BJ (cell line): ENCODE measurements at places on chromosomes 3 and 15. TPM values are rescaled to one million over a fixed set of nuclear protein-coding genes. Genes with fewer than 3 reads are reported as not detected.

Gene CD200R1
- not detected in 2 replicates for polyA plus RNA-seq

Gene CTXN2
- polyA plus RNA-seq, result not detected in 2 replicates

DNA sequence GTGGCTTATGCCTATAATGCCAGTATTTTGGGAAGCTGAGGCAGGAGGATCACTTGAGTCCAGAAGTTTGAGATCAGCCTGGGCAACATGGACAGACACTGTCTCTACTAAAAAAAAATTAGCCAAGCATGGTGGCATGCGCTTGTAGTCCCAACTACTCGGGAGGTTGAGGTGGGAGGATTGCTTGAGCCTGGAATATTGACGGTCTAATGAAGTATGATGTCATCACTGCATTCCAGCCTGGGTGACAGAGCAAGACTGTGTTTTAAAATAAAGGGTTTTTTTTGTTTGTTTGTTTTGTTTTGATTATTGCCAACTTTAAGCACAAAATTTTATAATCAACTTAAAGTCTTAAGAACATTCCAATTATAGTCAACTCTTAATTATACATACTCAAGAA is 6.8 kb downstream of the PLSCR1 start:
- DNase-seq, result no peak

Gene TMEM266
- 0.07 and 0.18 TPM in 2 replicates for polyA plus RNA-seq

DNA sequence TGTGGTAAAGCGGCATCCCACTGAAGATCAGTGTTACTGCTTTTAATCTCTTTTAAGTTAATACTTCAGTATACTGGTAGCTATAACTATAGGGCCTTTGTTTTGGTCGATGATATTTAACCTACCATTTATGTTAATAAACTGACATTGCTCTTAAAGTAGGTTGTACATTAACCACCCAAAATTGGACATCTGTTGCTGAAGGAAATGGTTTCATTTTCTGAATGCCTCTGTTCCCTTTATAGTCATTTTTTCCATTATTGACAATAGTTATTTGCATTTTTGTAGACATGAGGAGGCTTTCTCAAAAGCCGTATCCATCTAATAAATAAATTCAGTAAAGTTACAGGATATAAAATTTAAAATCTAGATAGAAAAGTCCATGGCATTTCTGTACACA is 252.4 kb upstream of the UBE2E1 start:
- DNase-seq, result no peak

- DNase-seq, result no peak
Observed at GRCh38 chr15:50145451-50145872, 26.4 kb upstream of the ATP8B4 start.

GRCh38 chr3:99319450-99319849 is 318.9 kb upstream of the COL8A1 start:
- no peak for DNase-seq

Gene MYRIP
- 0.06 and 0.15 TPM in 2 replicates for polyA plus RNA-seq

Gene LMAN1L
- not detected in 2 replicates for polyA plus RNA-seq

DNA sequence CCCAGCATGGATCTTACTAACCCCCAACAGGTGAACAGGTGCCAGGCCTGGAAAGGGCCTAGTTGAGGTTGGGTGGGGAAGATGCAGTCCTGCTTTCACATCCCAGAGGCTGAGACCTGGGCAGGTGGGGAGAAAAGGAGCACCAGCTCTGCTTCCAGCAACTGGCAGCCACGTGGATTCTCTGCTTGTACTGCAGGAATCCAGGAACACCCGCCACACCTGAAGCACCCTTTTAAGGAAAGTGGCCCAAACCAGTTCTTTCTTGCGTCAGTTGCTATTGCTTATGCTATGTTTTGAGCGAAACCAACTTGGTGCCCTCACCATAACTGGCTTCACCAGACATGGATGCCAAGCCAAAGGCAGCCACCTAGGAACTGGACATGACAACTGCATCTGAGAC is 28.1 kb upstream of the NEO1 start:
- no peak for DNase-seq

Gene TEX55
- not detected in 2 replicates for polyA plus RNA-seq

DNA sequence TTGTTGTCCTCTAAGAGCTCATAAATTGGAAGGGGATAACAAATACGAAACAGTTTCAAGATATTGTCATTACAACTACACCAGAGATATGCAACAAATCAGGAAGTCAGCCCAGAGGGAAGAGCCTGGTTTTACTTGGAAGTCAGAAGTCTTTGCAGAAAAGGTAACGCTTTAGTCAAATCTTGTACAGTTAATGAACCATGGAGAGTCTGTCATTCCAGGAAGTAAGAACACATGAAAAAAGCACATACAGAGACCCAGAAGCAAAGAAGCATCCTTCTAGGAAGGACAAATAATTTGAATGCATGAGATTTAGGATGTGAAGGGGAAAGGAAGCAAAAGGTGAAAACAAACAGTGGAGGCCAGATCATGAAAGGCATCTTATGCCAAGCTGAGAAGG is 19.6 kb downstream of the DYNC1LI1 start:
- no peak for DNase-seq

Gene DPPA2
- polyA plus RNA-seq, result not detected in 2 replicates

Gene CLDN16
- not detected in 2 replicates for polyA plus RNA-seq

DNA sequence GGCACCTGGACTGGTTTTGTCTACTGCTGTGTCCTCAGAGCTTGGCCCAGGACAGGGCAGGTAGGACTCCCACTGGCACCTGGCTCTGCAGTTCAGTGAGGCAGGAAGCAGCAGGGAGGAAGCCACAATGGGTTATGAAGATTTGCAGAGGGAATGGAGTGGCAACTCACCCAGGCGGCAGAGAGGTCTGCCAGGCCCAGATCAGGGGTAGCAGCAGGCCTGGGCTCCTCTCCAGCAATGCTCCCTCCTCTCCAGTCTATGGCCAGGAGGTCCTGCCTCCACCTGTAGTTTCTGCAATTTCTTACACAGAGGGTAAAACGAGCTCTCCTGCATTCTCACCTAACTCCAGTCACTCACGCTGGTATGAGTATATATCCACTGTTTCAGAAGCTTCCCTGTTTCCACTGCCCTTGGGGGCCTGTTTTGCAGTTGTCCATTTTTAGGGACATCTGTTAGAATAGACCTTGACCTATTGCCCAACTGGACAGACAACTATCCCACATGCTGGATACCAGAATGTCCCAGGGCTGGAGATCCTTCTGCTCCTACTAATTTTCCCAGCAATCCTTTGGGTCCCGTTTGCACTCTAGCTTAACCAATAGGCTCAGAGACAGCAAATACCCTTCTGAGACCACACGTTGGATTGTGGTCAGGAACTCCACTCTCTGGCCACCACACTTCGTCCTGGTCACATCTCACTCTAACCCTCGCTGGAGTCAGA is 35.2 kb downstream of the HMCES start:
- DNase-seq, result no peak

DNA sequence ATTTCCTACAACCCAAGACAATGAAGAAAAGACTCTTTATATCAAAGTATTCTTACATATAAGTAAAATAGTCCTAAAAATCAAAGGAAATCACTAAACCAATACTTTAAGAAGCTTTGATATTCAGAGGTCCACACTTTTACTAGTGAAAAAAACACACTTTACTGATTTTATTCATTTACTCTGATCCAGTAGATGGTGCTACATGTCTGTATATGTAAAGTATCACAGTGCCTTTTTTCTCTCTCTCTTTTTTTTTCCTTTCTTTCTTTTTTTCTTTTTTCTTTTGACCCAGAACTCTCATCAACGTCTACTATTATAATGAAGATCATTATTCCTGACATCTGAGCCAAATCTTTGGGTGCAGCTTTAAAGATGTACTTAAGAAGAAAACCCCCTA is 10.8 kb upstream of the CCDC39 start:
- no peak for DNase-seq

DNA sequence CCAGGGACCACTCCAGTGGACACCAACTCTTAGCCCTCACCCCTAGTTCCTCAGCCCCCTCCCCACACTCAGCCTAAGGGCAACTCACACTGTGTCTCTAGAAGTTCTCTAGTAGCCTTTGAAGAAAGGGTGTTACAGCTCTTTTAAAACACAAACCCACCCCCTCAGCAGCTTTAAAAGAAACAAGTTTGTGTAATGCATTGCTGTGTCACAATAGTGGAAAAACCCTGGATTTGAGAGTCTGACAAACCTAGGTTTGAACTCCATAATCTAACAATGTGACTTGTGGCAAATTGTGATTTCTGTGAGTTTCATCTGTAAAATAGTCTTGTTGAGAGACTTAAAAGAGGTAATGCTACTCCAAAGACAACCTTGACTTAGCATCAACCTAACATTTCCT is 54.0 kb downstream of the PLCH1 start:
- no peak for DNase-seq

DNA sequence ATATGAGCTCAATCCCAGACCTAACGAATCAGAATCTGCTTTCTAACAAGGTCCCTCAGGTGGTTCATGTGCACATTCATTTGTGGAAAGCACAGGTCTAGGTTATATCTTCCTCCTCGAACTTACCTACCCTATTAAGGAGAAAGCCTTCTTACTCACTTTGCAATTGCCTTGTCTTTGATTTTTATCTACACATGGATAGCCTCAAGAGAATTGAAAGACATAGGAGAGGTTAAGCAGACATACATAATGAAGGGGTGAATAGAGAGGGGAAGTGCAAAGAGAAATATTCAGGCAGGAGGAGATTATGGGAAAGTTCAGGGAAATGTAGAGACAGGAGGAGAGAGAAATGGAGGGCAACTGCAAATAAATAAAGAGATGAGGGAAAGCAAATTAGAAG is 422.9 kb upstream of the ADAMTS9 start:
- no peak for DNase-seq

DNA sequence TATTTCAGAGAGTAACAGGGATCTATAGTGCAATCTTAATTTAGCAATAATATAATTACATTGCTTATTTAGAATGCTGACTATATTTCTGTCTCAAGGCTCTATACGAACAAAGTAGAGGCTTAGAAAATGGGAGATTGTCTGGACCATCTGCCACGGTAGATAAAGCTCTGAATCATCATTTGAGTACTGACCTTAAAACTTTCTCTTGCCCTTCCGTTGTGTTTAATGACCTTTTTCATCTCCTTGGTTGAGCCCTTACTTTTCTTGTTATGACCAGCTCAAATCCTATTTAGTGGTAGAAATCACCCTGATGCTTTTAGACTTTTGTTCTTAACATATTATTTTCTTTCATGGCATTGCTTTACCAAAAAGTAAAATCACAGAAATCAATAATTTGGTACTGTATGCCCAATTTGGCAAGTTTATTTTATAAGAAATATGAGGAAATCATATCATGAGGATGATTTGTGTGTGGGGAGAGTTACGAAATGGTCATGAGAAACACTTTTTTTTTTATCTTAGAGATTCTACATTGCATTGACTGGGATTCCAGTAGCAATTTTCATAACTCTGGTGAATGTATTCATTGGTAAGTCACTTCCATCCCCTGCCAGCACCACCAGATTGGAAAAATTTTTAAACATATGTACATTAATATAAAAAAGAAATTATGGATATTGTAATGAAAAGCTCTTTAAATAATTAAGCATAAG is 11.0 kb downstream of the NDUFB5 start:
- no peak for DNase-seq

Gene RYR3
- polyA plus RNA-seq, result not detected in 2 replicates

Gene ZNF774
- polyA plus RNA-seq, result 0.54 and 1.6 TPM in 2 replicates

- DNase-seq, result no peak
Observed at GRCh38 chr3:112327371-112327951, 5.5 kb upstream of the CD200 start.

DNA sequence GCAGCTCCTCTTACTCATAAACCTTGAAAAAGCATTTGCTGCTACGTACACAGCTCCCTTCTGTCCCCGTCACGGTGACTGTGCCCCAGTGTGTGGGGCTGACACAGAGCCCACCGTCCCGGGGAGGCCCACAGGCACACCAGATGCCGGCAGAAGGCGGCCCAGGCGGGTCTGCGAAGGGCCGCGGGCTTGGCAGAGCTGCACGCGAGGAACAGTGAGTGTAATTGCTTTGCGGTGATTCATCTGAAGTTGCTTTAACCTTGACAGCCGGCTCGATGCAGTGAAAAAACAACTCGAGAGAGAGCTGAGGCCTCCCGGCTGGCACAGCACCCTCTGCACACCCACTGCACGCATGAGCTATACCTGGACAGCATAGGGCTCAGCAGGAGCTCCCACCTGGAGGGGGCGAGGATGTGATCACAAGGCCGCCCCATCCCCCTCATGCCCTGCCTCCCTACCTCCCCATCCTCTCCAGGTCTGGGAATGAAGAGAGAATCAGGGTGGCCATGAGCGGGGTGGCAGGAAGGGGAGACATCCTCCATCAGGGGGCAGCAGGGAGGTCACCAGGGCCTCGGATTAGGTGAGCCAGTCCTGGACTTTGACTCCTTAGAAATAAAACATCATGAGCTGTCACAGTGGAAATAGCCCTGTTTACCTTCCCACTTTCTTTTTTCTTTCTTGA is 172.7 kb downstream of the MEGF11 start:
- no peak for DNase-seq

Gene PPARG
- polyA plus RNA-seq, result 3.5 and 3.7 TPM in 2 replicates

GRCh38 chr15:63000706-63001105 is 41.8 kb upstream of the TPM1 start:
- DNase-seq, result no peak

DNA sequence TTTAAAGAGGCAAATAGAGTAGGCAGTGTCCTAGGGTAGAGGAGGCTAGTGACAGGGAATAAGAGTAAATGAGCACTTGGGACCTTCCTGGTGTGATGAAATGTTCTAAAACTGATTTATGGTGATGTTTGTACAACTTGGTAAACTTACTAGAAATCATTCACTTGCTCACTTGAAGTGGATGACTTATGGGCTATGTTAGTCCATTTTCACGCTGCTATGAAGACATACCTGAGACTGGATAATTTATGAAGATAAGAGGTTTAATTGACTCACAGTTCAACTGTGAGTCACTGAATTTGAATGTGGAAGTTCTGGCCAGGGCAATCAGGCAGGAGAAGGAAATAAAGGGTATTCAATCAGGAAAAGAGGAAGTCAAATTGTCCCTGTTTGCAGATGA is 31.7 kb upstream of the DHX36 start:
- no peak for DNase-seq

DNA sequence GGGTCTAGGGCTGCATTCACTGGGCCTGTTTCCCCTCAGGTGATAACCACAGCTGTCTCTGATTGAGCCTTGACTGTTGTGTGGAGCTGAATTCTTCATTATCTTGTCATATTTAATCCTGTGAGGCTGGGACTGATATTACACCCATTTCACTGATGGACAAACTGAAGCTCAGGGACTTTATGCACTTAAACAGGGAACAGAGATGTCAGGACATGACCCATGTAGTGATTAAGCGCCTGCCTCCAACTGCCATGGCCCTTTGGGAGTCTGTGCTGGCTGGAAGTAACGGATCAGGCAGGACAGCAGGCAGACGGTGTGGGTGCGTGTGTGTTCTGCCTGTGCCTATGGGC is 7.5 kb downstream of the GNAI2 start:
- DNase-seq, result no peak

Gene ERICH6
- not detected in 2 replicates for polyA plus RNA-seq

GRCh38 chr3:70053293-70053692 is 53.8 kb downstream of the SAMMSON start:
- DNase-seq, result no peak

Gene CYP1A2
- polyA plus RNA-seq, result not detected in 2 replicates

- DNase-seq, result no peak
Observed at GRCh38 chr3:57003676-57004075, 56.8 kb upstream of the SPATA12 start.
